Activated gamma-delta T cell treated with Interleukin-2 at 50 U/mL for 16 hours (primary cell): ENCODE measurements at places on chromosomes 6 and 20.

DNA sequence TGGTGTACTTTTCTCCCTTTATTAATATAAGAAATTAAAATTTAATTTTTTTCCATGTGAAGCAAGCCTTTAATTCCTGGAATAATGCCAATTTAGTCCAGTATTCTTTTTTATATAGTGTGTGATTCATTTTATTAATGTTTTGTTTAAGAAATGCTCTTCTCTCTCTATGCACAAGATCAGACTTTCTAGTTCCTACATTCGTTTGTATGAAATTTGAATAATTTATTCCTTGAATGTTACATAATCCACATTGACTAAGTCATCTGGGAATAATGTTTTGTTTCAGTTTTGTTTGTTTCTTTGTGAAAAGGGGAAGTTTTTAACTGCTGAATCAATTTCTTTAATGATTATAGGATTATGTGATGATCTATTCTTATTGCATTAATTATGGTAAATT, 181.4 kb upstream of the ID4 start:
- no peak for DNase-seq

- no peak for DNase-seq
These were observed 83.3 kb downstream of the SYCP2 start for GRCh38 chr20:59850018-59850641.

GRCh38 chr20:45945678-45946148, 11.2 kb downstream of the PCIF1 start:
- no peak for DNase-seq

- no peak for DNase-seq
These were observed 31.3 kb downstream of the MOCS1 start for GRCh38 chr6:39902786-39903465.

GRCh38 chr6:127514179-127514772, 4.9 kb downstream of the MTCL3 start:
- no peak for DNase-seq

DNA sequence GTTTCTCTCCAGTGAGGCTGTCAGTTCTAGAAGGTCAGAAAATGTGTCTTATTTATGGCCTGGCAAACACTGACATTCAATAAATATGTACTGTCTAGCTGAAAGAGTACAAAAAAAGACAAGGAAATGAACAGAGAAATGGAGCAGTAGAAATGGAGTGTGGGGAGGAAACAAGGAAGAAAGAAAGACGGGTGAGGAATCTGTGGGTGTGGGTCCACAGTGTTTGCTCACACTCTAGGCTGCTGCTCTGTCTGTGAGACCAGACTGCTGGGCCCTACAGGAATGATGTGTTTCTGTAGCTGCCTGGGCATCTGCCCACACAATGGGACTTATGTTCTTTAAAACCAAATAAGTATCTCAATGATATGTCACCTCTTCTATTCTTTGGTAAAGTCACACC, 114.2 kb downstream of the MOXD1 start:
- DNase-seq, result no peak

GRCh38 chr6:44735630-44735963, 348.1 kb downstream of the CDC5L start:
- no peak for DNase-seq

GRCh38 chr6:28585335-28585734, 59.7 kb downstream of the GPX5 start:
- DNase-seq, result no peak

DNA sequence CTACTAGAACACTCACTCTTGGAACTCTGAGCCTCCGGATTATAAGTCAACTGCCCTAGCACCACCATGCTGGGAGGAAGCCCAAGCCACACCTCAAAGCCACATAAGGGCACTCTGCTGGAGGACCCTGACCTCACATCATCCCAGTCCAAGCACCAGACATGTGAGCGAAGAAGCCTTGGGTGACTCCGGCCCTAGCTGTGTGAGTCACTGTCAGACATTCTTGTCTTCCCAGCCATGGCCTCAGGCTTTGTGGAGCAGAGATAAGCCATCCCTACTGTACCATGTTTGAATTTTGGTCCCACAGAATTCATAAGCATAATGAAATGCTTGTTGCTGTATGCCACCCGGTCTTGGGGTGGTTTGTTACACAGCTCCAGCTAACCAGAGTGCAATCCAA, 247.7 kb downstream of the SOD2 start:
- no peak for DNase-seq

GRCh38 chr20:922781-923180, 6.6 kb upstream of the ANGPT4 start:
- DNase-seq, result no peak

- DNase-seq, result no peak
These were observed 45.7 kb upstream of the MCUR1 start for GRCh38 chr6:13859871-13860555.

DNA sequence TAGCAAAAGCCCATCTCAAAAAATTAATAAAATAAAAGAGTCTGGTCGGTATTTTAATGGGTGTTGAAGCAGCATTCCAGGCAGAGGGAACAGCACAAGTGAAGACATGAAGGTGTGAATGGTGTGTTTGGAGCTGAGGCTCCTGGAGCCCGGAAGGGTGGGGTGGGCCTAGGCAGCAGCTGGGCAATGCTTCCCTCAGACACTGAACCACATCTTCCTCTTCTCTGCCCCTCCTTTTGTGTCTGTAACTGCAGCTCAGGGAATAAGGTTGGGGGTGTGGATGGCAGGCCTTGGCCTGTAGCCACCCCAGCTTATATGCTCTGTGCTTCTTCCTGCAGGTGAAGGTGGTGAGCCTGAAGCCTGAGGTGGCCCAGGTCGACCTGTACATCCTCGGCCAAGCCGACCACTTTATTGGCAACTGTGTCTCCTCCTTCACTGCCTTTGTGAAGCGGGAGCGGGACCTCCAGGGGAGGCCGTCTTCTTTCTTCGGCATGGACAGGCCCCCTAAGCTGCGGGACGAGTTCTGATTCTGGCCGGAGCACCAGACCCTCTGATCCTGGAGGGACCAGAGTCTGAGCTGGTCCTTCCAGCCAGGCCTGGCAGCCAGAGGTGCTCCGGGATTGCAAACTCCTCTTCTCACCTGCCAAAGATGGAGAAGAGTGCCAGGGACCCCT, 26.6 kb downstream of the POFUT1 start:
- DNase-seq, result no peak

DNA sequence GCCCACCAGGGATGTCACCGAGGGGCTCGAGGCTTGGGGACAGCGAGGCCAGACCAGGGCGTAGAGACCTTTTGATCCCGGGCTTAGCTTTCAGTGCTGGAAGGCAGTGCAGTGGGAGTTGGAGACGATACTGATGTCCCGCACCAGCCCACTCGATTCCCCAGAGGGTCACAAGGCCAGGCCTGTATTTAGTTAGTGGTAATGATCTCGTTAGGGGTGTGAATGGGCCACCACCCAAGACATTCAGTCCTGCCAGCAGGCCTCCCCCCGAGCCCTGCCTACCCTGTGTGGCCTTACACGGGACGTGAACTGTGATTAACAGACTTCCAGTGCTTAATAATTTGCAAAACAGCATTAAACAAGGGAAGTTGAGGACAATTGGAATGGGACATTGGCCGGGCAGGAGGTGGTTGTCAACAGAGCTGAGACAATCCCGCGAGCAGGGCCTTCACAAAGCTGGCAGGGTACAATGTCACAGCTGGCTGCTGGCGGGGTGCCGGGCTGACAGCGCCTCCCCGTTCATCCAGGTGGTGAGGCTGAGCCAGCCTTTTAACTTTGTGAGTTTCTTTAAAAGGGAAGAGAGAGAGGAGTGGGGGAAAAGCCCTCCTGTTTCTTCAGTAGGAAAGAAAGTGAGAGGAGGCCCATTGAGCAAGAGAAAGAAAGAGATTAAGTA, 175.3 kb upstream of the RALGAPA2 start:
- DNase-seq, result no peak

- DNase-seq, result no peak
These were observed 189.9 kb downstream of the EYA4 start for GRCh38 chr6:133431031-133431430.

DNA sequence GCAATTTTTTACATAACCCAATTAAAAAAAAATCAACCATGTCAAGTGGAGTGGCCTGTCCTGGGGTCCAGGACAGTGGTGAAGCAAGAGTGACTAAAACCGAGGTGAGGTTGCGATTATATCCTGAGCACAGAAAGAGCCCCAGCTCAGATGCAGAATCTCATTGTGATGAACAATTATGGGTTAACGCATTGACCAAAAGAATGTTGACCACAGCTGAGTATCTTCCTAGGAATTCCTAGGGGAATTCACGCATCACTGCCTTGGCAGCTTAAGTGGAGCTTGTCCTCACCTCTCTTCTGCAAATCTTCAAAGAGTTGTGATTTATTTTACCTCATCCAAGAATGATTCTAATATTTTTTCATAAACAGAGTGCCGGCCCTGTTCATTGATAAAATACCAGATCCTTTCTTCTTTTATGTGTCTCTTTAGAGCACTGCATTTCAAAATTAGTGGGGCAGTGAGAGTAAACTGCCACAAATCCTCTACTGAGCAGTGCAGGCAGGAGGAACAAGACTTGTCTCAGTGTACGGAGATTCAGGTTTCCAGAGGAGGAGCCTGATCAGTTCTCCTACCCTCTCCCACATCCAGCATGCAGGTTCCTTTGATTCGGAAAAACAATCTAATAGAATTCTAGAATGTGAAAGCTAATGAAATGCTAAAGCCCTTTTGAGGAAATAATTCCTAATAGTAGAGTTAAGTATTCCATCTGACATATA, 60.1 kb upstream of the ZNF184 start:
- DNase-seq, result no peak

GRCh38 chr20:17228624-17229061, 1.8 kb downstream of the PCSK2 start:
- no peak for DNase-seq

DNA sequence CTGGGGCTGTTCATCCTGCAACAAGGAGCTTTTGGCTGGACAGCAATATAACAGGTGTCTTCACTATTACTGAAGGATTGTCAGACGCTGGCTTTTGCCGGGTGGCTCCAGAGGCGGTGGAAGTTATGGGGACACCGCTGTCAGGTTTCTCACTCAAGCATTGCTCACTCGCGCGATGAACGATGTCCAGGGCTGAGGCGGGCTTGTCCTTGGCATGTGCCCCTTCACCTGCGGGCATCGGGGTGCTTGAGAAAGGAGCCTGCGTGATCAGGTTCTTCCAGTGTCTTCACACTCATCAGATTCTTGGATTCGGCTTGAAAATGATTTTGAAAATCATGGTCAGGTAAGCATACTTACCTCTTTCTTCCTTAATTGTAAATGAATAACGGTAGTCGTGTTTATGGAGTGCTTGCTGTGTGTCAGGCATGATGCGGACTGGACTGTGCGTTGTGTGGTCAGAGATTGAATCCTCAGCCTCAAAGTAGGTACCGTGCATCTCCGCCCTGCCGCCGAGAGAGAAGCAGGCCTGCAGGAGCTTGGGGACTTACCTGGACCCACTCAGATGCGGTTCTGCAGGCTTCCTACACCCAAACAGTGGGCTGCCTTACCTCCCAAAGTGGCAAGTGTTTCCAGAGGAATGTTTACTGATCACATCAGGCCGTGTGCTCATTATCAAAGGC, 18.3 kb upstream of the PYGB start:
- DNase-seq, result no peak
